ENCODE measurements at places on chromosomes 6 and 20. TPM values are rescaled to one million over a fixed set of nuclear protein-coding genes. Genes with fewer than 3 reads are reported as not detected.

Gene TFAP2A
- 2.3 TPM for total RNA-seq

Gene ECT2L
- total RNA-seq, result not detected

Gene HMGCLL1
- not detected for total RNA-seq

Gene PTP4A1
- total RNA-seq, result 24.1 TPM

Gene KIF6
- total RNA-seq, result 0.62 TPM

Gene TMC2
- not detected for total RNA-seq

Gene PPP2R5D
- 64.8 TPM for total RNA-seq

Gene PPIL6
- total RNA-seq, result 2.8 TPM

Gene CTAGE9
- total RNA-seq, result not detected

Gene RSPO3
- 5.7 TPM for total RNA-seq

Gene DPPA5
- total RNA-seq, result not detected

Gene ATG5
- total RNA-seq, result 40.8 TPM

Gene ARMH2
- not detected for total RNA-seq

Gene SLC12A5
- total RNA-seq, result 0.43 TPM

Gene GATA5
- total RNA-seq, result 0.18 TPM

Gene CDSN
- total RNA-seq, result not detected

Gene ARFGEF2
- total RNA-seq, result 16.9 TPM

Gene ULBP2
- 1.9 TPM for total RNA-seq

Gene ADGB
- not detected for total RNA-seq

Gene TMEM151B
- 14.6 TPM for total RNA-seq

Gene TUBB2B
- 31.6 TPM for total RNA-seq

Gene PDE10A
- total RNA-seq, result not detected

Gene OLIG3
- total RNA-seq, result not detected

Gene ITPR3
- 66.0 TPM for total RNA-seq

Gene HLA-DQB1
- not detected for total RNA-seq

Gene IL17F
- not detected for total RNA-seq

Gene SLC2A10
- 2.4 TPM for total RNA-seq

Gene ACTL10
- not detected for total RNA-seq

Gene CCN2
- 42.9 TPM for total RNA-seq

Gene PNLDC1
- total RNA-seq, result not detected

Gene RAD21L1
- not detected for total RNA-seq

Gene SLC32A1
- not detected for total RNA-seq

Gene TRIM31
- total RNA-seq, result not detected

Gene HLA-DQA1
- total RNA-seq, result not detected

Gene C20orf96
- total RNA-seq, result 4.5 TPM

Gene SYCP2
- total RNA-seq, result 8.6 TPM

Gene BIRC7
- total RNA-seq, result 68.2 TPM

Gene HEBP2
- 18.1 TPM for total RNA-seq

Gene MRAP2
- total RNA-seq, result not detected

Gene MYL9
- 28.2 TPM for total RNA-seq

Gene OR2H2
- total RNA-seq, result not detected

Gene SLC4A11
- 0.17 TPM for total RNA-seq

Gene PBOV1
- not detected for total RNA-seq

Gene SNX5
- total RNA-seq, result 150 TPM

Gene PI16
- total RNA-seq, result not detected

Gene CCDC170
- not detected for total RNA-seq

Gene GCLC
- total RNA-seq, result 6.2 TPM

Gene IRF4
- total RNA-seq, result not detected

Gene BPI
- not detected for total RNA-seq

Gene GPX5
- not detected for total RNA-seq

Gene EGFL8
- 12.9 TPM for total RNA-seq

Data from G401 (cell line).